ENCODE measurements at places on chromosomes 12 and 14.

- DNase-seq = no peak
Observed at GRCh38 chr12:89156340-89156739, 196.0 kb downstream of the DUSP6 start.

- DNase-seq = no peak
Observed at GRCh38 chr14:86373886-86374285, 843.9 kb downstream of the FLRT2 start.

DNA sequence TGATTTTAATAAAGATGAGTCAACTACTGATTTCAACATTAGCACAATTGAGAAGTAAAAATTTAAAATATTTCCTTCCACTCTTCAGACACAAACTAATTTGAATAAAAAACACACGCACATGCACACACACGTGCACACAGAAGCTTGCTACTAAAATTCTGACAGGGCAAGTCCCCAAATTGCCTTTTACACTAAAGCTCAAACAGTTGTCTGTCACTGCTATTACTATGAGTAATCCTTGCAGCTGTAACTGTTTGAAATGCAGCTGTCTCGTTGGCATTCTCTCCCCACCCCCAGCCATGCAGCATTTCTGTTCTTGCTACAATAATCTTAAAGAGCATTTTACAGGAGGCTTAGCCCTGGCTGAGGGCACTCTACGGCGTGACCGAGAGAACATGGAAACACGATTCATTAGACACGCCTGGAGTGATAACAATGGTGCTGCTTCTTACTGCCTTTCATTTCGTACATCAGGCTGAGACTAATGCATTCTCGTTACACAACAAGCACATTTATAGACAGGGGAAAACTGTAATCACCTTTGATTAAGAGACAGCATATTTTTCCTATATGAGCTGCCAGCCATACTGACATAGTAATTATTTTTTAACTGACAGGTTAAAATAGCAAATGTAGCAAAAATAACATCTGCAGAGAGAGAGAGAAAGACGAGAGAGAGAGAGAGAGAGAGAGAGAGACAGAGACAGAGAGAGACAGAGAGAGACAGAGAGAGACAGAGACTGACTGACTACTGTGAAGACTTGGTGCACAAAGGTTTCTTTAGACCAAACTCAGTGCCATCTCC, 153.8 kb downstream of the MED13L start:
- DNase-seq = no peak

DNA sequence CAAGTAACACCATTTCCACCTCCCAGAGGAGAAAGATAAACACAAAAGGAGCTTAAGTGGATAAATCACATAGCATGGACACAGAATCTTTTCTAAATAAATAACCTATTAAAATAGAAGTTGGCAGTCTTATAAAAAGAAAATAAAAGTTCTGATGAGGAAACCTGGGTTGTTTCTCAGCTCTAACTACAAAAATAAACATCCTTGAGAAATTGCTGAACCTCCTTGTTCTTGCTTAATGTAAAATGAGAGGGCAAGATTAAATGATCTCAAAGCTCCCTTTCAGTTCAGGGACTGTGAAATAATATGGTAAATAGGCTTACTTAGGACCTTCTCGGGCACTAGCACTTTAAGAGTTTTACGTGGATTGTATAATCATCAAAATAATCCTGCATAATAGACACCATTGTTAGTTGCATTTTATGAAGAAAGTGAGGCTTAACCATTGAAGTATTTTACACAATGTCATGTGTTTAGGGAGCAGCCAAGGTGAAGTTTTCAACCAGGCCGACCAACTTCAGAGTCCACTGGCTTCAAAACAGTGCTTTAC, 214.0 kb upstream of the NOVA1 start:
- no peak for DNase-seq
